ENCODE measurements at places on chromosomes 1 and 21.

DNA sequence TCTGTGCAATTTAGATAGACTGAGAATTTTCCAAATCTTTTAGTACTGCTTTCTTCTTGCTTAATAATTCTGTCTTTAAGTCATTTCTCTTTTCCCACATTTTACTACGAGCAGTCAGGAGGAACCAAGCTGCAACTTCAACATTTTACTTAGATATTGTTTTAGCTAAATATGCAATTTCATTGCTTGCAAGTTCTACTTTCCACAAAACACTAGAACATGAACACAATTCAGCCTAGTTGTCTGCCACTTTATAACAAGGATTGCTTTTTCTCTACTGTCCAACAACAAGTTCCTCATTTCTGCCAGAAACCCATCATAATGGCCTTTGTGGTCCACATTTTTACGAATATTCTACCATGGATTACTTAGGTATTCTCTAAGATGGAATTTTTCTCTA lies 36.6 kb downstream of the SORT1 start:
- DNase-seq = no peak

DNA sequence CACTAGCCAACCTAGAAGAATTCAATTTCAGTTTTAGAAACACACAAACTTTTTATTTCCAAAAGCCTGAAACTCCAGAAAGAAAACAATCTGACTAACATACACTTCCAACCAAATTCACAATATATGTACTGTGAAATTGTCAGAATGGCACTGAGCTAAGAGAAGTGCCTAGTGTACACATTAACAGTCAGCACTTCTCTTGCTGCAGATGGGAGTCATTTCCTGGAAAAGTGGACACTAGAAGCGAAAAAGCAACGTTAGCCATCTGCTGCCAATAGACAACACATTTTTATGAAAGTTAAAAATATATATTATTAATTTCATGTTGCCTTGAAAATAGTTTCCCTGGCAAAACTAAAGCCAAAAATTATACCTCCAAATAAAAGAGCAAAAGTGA lies 66.1 kb downstream of the EPS15 start:
- DNase-seq = no peak

DNA sequence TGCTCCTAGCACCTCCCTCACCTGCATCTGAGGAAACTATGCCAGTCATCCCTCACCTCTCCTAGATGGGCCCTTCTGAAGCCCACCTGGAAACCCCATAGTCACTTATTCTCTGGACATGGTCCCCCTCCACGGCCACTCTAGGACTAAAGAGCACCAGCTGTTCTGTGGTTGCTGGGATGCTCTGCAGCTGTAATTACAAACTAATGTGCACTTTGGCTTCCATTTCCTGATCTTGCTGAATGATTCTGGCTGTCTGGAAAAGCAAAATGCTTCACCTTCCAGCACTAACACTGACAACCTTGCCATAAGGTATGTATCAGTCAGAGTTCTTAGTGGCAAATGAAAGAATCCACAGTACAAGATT lies 48.7 kb upstream of the PSEN2 start:
- DNase-seq = no peak

DNA sequence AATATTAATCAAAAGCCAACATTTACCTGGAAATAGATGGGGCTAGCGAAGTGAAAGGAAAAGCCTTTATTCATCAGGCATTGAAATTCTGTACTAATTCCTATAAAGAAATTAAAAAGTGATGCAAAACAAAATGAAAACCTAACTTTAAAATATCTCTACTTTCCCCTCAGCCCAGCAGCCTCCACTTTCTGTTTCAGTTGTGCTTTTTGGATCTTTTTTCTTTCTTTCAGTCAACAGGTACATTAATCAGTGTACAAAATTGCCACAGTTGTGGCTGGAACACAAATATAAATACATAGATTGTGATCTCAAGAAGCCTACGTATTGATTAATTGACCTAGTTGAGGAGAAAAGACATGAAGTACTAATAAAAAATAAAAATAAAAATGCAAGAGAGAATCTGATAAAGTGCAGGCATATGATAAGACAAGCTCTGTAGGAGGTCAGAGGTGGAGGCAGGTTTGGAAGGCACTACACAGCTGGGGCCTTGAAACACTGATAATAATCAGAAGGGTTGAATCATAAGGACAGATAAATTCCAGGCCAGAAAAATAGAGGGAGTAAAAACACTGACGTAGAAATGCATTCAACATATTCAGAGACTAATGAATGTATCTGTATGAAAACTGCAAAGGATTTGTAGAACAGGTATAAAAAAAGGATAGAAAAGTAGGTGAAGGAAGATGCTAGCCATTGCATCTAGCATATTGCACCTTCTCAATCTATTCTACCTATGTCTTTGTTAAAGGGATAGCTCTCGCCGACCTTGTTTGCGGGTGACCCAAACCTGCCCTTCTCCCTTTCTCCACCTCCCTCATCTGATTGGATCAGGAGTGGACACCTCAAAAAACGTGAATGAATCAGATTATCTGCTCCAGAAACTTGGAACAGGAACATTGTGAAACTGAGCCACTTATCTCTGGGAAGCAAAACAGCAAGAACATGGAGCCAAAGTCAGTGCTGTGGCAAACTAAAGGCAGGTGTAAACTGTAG lies 607.8 kb upstream of the ADGRL2 start:
- no peak for DNase-seq

DNA sequence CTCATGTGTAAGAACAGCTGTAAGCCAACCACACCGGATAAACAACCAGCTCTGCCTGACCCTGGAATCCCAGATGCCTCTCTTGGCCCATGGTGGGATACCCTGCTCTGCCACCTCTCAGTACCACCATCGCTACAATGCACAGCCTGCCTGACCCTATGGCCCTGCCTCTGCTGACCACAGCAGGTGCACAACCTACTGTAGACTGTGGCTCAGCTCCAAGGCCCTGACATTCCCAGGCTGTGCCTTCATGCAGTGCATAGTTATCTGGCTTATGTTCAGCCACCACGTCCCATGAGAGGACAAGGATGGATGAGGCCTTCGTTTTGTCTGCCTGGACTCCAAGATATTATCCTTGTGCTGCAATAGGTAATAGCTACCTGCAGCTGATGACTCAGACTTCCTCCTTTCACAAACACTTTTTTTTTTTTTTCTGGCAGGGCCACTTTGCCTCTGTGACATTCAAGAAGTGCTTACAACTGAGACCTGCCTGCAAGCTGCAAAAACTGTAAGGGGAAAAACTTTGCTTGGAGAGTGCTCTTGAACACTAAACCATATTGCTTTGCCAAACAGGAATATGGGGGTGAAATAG lies 177.7 kb downstream of the URB2 start:
- no peak for DNase-seq

GRCh38 chr1:56473582-56474270 lies 105.6 kb downstream of the PLPP3 start:
- no peak for DNase-seq

All from NCI-H1048 (cell line).